Gastrocnemius medialis (tissue), 4 donors: ENCODE measurements at places on chromosomes 7 and 10. TPM values are rescaled to one million over a fixed set of nuclear protein-coding genes. Genes with fewer than 3 reads are reported as not detected.
A peak's percentile ranks its signal among the peaks of the same experiment; 100 is the strongest.

Gene ESYT2
- 72.2 TPM for total RNA-seq

Gene RNF133
- not detected for total RNA-seq

Gene ZNF107
- total RNA-seq, result 0.87 TPM

Gene SORCS1
- total RNA-seq, result 0.02 TPM

Gene MYO1G
- total RNA-seq, result 1.4 TPM

Gene GSTO2
- total RNA-seq, result 2.3 TPM

Gene TRIL
- total RNA-seq, result 0.85 TPM

Gene SEMA3C
- total RNA-seq, result 54.8 TPM

- DNase-seq, result peak; percentile 16
Observed at GRCh38 chr10:110530131-110530831, 32.6 kb downstream of the DUSP5 start.

DNA sequence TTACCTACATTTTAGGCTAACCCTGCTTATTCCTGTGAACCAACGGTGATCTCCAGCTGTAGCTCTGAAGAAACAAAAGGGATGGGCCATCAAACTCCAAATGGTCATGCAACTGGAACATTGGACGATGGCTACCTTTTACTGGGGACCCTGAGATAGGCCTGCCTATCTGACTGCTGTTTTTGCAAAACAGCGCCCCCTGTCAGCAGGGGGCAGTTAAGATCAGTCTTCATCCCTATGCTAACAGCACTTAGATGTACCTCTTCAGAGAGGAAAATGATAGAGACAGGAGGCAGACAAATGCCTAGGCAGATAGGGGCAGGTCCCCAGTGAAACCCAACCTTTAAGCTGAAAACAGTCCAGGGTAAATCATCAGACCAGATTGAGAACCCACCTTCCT, 1085.4 kb upstream of the SORCS1 start:
- no peak for DNase-seq

GRCh38 chr7:2399848-2400587, 3.4 kb upstream of the CHST12 start:
- peak; percentile 35 for DNase-seq

GRCh38 chr10:78278058-78278404, 244.4 kb downstream of the RPS24 start:
- DNase-seq, result peak; percentile 96

GRCh38 chr7:125098377-125098970, 168.8 kb upstream of the POT1 start:
- no peak for DNase-seq

- DNase-seq, result no peak
Observed at GRCh38 chr7:108266035-108266434, 135.9 kb upstream of the LAMB4 start.

DNA sequence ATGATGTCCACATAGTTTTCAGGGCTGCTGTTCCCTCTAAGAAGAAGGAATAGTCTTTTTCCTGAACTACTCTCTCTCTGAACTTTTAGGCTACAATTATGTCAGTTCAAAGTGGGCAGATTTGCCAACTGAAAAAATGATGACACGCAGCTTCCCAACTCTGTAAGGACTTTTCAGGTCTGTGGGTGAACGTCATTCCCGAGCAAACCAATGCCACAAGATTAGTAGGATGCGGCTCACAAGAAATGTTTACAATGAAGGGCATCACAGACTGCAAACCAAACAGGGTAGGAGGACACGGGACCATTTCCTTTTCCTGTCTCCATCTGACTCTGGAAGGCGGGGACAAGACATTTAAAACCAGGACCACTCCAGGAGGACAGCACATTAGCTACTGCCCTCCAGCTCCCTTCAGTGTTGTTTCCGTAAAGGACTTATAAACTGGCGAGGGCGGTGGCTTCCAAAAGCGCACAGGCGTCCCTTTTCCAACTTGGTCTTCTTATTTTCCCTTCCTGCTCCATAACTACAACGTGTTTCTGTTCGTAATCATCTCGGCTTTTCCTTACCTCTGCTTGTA, 539 bp upstream of the MKLN1 start:
- DNase-seq, result peak; percentile 42

DNA sequence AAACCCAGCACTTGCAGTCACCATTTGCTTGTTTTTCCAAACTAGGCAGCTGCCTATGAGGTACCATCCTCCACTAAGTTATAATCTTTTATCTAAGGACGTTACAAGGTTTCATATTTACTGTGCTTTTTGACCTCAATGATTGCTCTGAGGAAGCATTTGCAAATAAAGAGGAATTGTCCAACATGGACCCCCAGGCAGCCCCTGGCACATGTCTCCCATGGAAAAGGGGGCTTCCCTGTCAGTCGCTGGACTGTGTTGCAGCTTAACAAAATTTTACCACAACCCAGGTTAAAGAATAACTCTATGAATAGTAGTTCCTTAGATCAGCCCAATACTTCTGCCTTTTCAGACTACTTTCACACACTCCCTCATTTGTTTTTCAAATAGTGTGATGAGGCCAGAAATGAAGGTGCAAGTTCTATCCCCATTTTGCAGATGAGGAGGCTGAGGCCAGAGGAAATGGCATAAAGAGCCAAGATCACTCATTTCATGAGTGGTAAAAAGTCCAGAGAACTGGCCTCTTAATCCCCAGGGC, 52.8 kb upstream of the ZPBP start:
- DNase-seq, result no peak
